ENCODE measurements at places on chromosomes 5 and 9.

DNA sequence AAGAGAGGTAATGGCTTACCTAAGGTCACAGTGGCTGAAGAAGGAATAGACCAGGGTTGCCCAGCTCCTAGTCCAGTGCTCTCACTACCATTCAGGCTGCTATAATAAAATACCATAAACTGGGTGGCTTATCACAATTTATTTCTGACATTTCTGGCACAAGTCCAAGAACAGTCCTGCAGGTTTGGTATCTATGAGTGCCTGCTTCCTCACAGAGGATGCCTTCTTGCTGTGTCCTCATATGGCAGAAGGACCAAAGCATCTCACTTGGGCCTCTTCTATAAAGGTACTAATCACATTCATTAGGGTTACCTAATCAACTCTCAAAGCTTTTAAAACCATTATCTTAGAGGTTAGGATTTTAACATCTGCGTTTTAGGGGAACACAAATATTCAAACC is 17.2 kb downstream of the STARD4 start:
- no peak for DNase-seq

GRCh38 chr5:35822511-35822910 is 34.2 kb upstream of the IL7R start:
- DNase-seq, result no peak

DNA sequence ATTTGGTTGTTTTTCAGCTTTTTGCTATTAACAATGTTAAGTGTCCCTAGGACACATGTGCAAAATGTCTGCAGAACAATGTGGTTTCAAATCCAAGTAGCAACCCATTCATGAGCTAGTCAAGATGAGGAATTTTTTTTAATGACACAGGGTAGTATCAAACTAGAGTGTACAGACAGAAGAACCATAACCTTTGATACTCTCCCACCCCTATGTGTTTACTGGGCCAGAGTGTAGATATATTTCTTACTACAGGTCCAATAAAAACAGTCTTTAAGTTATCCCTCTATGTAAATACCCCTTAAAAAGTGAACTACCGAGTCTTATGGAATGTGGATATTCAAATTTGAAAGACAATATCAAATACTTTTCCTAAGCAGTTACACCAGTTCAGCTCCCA is 45.6 kb downstream of the AUH start:
- DNase-seq, result no peak

GRCh38 chr5:43037636-43038495 is 2.3 kb downstream of the ANXA2R start:
- DNase-seq, result peak; percentile 84

- DNase-seq, result peak; percentile 81
Observed at GRCh38 chr9:119968836-119969707, 599.8 kb upstream of the BRINP1 start.

DNA sequence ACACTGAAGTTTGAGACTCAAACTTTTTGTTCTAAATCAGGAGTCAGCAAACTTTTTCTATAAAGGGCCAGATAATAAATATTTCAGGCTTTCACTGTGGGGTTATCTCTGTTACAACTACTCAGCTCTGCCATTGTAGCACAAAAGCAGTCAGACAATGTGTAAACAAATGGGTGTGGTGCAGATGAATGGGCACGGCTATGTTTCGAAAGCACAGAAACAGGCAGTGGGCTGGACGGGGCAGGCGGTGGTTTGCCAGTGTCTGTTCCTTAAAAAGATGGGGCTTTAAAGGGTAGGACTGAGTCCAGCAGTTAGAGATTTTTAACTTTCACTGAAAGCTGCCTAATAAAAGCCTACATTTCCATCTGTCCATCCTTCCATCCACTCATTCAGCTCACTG is 48.9 kb downstream of the PFDN1 start:
- peak; percentile 21 for DNase-seq

GRCh38 chr9:127528422-127529251 is 77.3 kb downstream of the LRSAM1 start:
- DNase-seq, result no peak

- DNase-seq, result no peak
Observed at GRCh38 chr5:122153774-122154173, 24.4 kb downstream of the ZNF474 start.

GRCh38 chr9:88258601-88259000 is 120.3 kb upstream of the SPATA31C2 start:
- DNase-seq, result peak; percentile 43

GRCh38 chr5:150621301-150621700 is 19.2 kb upstream of the SYNPO start:
- DNase-seq, result no peak

- DNase-seq, result peak; percentile 46
Observed at GRCh38 chr5:172411484-172412072, 42.7 kb downstream of the SH3PXD2B start.

GRCh38 chr5:931570-932145 is 39.0 kb downstream of the TRIP13 start:
- DNase-seq, result no peak

- DNase-seq, result no peak
Observed at GRCh38 chr5:160167624-160168165, 48.4 kb upstream of the PWWP2A start.

- DNase-seq, result peak; percentile 84
Observed at GRCh38 chr9:91515074-91515687, 91.5 kb upstream of the NFIL3 start.

DNA sequence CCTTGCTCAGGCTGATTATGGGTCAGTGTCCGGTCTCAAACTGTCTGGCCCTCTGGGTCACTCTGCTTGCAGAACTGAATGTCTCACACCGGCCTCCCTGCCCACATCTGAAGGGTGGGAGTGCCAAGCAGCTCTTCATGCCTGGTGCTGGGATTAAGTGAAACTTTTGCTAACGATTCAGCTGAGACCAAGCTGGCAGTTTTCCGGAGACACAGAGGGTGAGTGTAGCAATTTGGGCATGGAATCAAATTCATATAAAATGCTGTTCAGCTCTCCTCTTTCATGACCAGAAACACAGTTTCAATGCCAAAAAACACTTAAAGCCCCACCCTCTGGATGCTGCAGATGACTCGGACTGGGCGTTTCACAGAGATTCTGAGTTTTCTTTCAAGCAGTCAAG is 207.5 kb downstream of the NXNL2 start:
- DNase-seq, result peak; percentile 84

DNA sequence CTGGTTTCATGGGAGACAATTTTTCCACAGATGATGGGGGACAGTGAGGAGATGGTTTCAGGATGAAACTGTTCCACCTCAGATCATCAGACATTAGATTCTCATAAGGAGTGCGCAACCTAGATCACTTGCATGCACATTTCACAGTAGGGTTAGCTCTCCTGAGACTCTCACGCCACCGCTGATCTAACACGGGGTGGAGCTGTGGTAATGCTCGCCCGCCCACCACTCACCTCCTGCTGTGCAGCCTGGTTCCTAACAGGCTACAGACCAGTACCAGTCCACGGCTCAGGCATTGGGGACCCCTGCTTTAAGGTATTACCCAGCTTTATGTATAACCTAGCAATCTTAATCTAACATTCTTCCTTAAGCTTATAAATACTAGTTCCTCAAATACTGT is 35.6 kb downstream of the TTC39B start:
- no peak for DNase-seq

- peak; percentile 17 for DNase-seq
Observed at GRCh38 chr5:71892641-71893365, 173.7 kb downstream of the CARTPT start.

DNA sequence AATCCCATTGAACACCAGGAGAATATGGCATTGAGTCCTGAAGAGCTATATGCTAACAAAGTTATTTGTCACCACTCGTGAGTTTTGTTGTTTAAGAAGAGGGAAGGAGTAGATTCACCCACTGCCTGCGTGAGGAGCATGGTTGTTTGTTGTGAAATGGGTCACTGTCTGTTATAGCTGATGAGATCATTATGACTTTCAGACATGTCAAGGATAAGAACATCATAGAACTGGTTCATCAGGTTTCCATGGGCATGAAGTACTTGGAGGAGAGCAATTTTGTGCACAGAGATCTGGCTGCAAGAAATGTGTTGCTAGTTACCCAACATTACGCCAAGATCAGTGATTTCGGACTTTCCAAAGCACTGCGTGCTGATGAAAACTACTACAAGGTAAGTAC is 76.9 kb downstream of the SYK start:
- no peak for DNase-seq

DNA sequence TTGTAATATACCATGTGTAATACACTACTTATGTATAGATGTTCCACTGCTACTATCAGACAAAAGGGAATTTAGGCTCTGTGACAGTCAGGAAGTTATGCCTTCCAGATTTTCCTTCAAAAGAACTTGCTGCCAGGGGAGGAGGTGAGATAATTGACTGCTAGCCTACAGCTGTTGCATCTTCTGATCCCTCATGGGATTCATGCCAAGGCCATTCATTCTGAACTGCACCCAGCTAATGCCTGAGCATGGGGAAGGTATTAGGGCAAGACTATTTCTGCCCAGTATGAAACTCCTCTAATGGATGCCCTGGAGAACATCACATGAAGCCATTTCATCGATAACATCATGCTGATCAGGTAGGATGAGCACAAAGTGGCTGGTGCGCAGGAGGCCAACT is 746.5 kb upstream of the ZNF608 start:
- no peak for DNase-seq

- DNase-seq, result peak; percentile 68
Observed at GRCh38 chr5:137216976-137217598, 282.0 kb downstream of the SPOCK1 start.

DNA sequence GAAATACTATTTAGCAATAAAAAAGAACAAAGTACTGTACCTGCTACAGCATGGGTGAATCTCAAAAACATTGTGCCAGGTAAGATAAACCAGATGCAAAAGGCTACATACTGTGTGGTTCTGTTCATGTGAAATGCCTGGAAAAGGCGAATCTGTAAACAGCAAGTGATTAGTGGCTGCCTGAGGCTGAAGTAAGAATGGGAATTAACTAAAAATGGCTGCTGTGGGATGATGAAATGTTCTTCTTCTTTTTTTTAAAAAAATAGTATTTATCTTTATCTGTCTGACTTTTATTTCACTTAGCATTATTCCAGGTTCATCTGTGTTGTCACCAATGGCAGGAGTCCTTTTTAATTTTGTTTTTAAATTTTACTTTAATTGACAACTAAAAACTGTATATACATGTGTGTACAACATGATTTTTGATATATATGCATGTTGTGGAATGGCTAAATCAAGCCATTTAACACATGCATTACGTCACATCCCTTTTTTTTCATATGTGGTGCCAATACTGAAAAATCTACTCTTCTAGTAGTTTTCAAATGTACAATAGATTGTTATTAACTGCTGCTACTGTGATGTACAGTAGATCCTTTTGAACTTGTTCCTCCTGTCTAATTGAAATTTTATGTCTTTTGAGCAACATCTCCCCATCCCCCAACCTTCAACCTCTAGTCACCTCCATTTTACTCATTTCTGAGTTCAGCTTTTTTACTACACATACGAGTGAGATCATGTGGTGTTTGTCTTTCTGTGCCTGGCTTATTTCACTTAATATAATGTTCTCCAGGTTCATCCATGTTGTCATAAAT is 62.9 kb upstream of the TNFAIP8 start:
- no peak for DNase-seq

- no peak for DNase-seq
Observed at GRCh38 chr9:121067640-121068039, 7.1 kb upstream of the CNTRL start.

DNA sequence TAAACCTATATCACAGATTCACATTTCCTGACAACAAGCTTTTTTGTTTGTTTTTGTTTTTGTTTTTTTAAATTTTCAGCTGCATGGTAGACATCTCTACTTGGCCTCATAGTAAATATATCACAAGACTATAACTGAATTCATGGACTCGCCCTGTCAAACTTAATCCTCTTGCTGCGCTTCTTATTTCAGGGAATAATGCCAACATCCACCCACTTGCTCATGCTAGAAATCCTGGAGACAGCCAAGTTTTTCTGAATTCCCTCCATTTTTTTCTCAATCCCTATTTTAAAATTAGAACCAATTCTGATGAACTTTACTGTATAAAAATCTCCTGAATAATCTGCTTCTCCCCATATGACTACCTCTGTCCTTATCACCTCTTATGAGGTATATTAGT is 283.6 kb upstream of the RPS23 start:
- DNase-seq, result no peak

DNA sequence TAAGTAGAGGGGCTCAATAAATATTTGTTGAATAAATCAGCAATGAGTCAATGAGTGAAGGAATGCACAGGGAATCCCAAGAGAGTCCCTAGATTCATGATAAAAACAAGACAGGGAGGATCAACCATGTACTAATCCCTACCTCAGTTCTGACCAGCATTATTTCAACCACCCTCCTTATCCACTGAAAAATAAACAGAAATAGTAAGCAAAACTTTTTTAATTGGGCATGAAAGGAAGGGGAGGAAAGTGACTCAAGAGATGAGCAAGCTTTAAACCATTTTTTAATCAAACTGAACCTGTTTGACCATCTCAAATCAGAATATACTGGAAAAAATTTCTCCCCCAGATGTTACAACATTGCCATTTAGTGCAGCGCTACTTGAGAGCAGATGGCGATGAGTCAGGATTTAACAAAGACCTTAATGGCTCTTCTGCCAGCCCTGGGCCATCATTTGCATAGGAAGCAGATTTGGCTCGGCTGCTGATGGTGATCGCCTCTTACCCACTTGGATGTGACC is 194.8 kb upstream of the SLC30A5 start:
- peak; percentile 78 for DNase-seq

GRCh38 chr9:16316911-16317817 is 553.3 kb downstream of the BNC2 start:
- DNase-seq, result no peak

- peak; percentile 57 for DNase-seq
Observed at GRCh38 chr5:10352430-10353240, 860 bp upstream of the MARCHF6 start.

DNA sequence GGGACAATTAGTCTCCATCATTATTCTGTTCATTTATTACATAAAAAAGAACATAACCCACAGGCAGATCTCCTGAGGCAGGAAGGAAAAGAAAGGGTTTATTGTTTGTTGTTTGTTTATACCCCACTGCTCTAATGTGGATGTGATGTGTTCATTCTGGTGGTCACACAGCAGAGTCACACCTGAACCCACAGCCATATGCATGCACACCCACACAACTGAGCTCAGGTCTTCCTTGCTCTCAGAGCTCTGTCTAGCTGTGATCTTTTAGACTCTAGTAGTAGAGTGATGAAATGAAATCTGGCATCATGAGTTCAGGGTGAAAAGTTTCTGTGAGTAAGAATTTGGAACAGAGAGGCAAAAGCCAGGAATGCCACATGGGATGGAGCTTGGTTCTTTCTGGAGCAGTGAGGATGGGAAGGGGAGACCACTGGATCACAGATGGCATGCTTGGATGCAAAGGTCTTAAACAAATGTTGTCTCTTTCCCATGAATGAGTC is 227.0 kb downstream of the PAPPA start:
- DNase-seq, result no peak

- no peak for DNase-seq
Observed at GRCh38 chr9:113183956-113184488, 33.2 kb downstream of the SLC31A2 start.

DNA sequence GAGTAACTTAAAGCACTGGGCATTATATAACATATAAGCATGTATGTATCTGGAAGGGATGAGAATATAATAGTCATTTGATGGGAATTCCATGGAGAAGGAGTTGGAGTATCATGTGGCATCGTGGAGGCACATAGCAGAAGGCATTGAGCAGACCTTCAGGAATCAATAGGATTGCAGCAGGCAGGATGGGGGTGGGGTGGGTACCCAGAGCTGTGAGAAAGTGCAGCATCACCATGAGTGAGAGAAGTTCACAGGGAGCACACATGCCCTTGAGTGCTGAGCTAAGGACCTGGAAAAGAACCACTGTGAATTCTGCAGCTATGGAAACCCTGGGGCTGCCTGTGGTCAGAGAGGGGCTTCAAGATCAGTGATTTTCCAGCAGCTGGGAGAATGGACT is 57.3 kb downstream of the MED10 start:
- no peak for DNase-seq

- no peak for DNase-seq
Observed at GRCh38 chr5:35218981-35219380, 11.3 kb downstream of the PRLR start.

Measured in EH (cell line).